ENCODE measurements at places on chromosomes 3 and 15.

GRCh38 chr3:143848704-143849103 lies 436 bp upstream of the SLC9A9 start:
- no peak for DNase-seq

DNA sequence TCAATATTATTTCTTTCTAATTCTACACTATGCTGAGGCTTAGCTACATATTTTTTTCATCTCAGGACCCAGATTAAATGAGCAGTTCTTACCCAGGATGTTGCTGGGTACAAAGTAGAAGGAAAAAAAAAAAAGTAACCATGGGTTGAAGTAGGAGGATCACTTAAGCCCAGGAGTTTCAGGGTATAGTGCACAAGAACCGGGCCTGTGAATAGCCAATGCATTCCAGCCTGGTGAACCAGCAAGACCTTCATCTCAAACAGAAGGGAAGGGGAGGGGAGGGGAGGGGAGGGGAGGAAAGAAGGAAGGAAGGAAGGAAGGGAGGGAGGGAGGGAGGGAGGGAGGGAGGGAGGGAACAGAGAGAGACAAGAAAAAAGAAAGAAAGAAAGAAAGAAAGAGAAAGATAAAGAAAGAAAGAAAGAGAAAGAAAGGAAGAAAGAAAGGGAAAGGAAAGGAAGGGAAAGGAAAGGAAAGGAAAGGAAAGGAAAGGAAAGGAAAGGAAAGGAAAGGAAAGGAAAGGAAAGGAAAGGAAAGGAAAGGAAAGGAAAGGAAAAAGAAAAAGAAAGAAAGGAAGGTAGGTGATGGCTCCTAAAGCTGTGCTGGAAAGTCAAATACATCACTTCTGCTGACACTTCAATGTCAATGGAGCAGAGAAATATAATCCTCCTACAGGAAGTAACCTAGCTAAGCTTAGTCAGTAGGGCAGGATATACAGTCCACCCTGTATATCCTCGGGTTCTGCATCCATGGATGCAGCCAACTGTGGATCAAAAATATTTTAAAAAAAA lies 206.8 kb upstream of the TGFBR2 start:
- DNase-seq, result no peak

DNA sequence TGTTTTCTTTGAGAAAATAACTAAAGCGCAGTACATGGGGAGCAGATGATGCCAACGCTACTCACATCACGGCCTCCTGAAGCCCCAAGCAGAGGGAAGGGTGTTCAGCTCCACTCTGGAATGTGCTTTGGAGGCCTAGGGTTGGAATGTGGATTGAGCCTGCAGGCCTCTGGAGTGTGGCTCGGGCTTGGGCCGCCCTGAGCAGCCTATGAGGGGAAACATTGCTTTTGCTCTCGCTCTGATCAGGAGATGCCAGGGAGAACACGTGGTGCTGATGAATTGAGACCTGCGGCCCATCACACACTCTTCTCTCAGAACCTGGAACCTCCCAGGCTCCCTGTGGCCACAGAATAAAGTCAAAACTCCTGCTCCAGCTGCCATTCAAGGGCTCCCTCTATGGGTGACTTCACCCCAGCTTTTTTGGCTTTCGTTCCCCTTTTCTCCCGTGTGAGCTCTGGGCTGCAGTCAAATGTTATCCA lies 23.3 kb downstream of the CCDC13 start:
- no peak for DNase-seq

DNA sequence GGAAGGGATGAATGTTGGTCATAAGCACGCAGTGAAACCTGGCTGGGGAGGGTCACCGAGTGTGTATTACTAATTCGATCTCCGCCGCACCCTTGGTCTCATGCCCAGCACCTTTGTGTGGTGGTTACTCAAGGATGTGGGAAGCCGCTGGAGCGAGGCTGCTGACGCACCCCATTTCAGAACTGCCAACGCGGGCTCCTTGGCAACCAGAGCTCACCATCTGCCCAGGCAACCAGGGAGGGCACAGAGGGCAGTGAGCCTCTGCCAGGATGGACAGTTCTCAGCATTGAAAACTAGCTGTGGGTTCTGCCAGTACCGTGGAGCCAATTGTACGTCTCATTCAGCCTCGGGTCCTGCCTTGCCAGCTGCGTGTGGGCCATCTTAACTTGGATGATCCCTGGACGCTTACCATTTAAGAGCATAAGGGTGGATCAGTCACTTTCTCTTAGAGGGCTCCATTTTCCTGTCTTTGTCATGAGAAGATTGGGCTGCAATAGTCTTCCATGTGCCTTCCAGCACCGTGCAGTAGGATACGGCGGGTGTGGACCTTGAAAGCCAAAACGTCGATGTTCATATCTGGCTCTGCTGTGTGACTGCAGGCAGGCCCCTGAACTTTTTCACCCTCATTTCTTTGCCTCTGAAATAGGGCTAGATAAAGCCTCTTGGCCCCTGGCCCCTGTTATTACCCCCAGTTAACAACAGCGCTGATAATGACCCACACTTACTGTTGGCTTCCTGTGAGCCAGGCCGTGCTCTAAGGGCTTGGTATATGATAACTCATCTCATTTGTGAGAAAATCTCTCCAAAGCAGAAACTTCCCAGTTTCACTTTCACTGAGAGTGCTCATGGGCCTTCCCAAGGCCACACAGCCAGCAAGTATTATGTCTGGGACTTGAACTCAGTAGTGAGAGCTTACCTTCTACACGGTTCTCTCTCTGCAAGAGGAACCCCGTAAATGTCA lies 238.8 kb downstream of the OPA1 start:
- no peak for DNase-seq

DNA sequence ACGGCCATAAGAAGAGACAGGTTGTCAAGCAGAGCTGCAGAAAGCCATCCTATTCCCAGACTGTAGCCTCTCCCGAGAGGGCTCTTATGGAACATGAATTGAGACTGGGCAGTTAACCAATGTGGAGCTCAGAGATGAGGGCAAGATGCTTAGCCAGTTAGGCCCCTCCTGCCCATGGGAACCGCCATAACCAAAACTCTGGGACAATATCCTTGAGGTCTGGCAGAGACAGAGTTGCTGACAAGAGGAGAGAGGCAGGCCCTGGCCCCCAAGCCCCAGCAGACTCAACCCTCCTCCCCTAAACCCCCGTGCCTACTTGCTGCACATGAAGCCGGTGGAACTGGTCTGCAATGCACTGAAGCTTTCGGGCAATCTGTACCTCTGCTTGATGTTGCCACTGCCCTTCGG lies 4.8 kb downstream of the BMF start:
- DNase-seq, result no peak

GRCh38 chr15:29612701-29613100 lies 209.6 kb downstream of the TJP1 start:
- DNase-seq, result peak; percentile 7

DNA sequence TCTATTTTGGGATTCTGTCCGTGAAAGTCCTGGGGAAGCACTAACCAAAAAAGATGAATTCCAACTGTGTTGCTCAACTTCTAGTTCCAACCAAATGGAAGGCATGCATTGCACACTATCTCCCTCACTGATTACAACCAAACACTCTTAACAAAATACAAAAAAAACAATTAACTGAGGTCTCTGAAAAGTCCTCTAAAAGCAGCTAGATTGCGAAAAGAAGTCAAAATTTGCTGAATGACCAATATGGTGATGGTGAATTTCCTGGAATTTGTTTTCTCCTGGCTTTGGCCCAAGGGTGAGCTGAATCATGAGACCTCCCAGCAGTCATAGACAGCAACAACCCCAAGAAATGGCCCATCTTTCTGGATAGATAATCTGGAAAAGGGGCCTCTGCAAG lies 28.3 kb downstream of the CYP19A1 start:
- no peak for DNase-seq

GRCh38 chr3:126355251-126355650 lies 2.0 kb downstream of the KLF15 start:
- no peak for DNase-seq

DNA sequence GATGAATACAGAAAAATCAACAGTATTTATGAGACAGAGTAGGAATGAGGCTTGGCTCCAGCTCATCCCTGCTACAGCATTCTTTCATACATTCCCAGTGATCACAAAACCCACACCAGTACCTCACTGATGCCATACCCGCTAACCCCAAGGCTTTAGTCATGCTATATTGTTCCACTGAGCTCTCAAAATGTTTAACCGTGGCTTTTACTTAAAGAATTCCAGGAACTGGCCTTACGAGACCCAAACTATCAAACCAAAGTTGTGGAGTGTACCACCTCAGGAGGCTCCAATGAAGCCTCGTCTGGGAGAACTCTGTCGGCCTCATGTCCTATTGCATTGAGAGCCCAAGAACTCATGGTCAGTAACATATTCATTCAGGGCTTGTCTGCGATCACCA lies 278.9 kb downstream of the ULK4 start:
- DNase-seq, result peak; percentile 96

DNA sequence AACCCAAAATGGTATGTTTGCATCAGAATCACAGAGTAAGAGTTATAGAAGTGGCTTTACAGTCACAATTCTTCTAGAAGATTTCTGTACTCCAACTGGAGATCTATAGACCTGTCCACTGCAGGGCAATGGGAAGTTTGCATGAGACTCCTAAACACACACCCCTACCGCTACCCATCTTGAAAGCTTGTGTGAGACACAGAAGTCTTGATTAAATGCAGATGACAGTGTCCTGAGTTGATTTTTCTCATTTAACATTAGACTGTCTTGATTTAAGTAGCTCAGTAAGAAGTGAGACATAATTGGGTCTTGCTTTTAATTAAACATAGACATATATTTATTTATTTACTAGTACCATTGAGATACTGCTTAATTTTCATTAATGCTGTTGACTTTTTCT lies 54.4 kb downstream of the CD47 start:
- DNase-seq, result no peak

DNA sequence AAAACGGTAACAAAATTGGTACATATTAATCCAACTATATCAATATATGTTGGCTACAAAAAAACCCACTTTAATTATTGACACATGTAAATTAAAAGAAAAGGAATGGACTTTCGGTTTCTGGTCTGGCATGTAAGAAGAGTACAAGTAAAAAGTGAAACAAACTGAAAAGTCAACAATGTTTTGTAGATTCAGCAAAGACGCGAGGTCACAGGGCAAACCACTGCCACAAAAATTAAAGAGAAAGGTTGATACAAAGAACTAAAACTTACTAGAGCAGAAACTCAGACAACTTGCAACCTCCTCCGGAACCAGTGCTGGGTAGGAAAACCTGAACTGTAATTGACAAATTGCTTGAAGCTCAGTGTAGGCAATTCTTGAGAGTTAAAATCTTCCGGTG lies 110.6 kb upstream of the ARPP21 start:
- DNase-seq, result peak; percentile 48

GRCh38 chr3:41688595-41689380 lies 273.1 kb downstream of the ULK4 start:
- peak; percentile 42 for DNase-seq

DNA sequence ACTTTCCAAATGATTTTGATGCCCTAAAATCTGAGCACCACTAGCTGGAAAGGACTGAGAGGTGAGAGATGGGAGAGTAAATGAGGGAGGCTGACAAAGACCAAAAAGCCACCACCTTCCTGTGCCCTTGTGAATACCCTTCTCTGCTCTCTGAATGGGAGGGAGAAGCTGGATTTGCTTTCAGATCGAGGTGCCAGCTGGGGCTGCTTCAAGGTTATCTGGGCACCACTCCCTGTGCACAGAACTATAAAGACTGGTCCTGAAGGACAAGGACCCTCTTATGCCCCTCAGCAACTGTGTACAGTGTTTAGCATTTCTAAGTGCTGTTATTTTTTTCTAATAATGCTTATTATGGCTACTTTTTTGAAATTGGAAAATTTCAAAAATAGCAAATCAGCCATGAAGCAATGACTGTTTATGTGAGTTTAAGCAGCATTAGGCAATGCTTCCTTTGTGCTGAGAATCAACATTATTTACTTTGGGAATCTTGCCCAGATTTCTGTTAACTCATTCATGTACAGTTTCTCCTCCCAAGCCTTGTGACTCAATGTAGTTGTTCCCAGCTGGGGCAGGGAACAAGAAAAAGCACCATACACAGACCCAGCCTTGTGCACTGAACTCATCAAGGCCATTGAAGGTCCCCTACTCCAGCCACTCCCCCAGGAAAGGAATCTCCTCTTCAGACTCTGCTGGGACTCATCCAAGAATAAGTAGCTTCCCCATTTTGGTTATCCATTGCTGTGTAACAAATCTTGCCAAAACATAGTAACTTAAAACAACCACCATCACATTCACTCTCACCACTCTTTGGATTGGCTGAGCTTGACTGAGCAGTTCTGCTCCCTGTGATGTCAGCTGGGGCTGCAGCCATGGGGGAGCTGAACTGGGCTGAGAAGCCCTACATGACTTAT lies 37.3 kb upstream of the CDV3 start:
- DNase-seq, result peak; percentile 78

GRCh38 chr3:129304146-129304961 lies 25.7 kb downstream of the HMCES start:
- DNase-seq, result no peak

- DNase-seq, result peak; percentile 22
Observed at GRCh38 chr3:126522363-126522788, 1.6 kb upstream of the CHST13 start.

GRCh38 chr3:17631609-17632008 lies 110.8 kb downstream of the TBC1D5 start:
- DNase-seq, result no peak

GRCh38 chr3:141407047-141407446 lies 38.7 kb downstream of the ZBTB38 start:
- DNase-seq, result no peak

GRCh38 chr3:170426240-170426797 lies 7.7 kb downstream of the CLDN11 start:
- DNase-seq, result peak; percentile 23

DNA sequence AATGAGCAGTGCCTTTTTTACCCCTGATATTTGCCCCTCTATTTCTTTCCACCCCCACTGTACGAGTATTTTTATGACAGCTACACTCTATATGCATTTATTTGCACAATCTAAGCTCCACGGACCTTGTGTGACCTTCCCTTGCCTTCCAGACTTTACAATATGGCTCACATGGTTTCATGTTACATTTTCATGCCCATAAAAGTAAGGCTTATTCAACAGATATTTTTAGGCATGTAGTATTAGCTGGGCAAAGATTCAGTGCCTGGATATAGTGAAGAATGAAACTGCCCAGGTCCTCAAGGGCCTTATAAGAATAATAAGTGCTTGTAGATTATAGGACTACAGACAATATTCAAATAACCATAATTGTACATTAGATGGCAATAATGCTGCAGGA lies 481.9 kb upstream of the CNTN4 start:
- DNase-seq, result no peak

GRCh38 chr3:30641416-30642251 lies 35.2 kb downstream of the TGFBR2 start:
- no peak for DNase-seq

GRCh38 chr3:176856721-176857120 lies 340.6 kb downstream of the TBL1XR1 start:
- DNase-seq, result no peak
